CD4-positive, alpha-beta T cell treated with Interleukin-15 for 4 hours (primary cell): ENCODE measurements at places on chromosomes 6 and 20.
A peak's percentile ranks its signal among the peaks of the same experiment; 100 is the strongest.

DNA sequence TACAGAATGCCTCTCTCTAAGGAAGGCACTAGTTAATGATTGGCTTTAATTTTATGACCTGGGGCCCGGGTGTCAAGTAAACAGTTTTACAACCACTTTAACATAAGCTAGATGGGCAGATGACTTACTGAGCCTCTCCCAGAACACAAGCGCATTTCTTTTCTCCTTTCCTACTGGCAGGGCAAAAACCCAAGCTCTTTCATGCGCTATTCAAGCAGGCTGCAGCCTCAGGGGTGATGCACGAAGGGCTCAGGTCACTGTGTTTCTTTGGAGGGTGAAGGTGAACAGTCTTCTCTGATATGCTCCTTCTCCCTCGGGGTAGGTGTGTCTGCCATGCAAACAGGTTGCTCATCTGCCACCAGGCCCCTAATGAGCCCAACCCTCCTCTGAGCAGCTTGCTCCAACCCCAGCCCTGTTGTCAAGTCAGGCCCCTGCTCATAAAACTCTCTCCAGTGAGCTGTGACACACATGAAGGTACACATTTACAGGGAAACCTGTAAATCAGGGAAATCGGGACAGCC is 73.5 kb upstream of the CDH4 start:
- no peak for DNase-seq

- no peak for DNase-seq
These were observed 36.4 kb downstream of the RIPOR3 start for GRCh38 chr20:50654904-50655303.

DNA sequence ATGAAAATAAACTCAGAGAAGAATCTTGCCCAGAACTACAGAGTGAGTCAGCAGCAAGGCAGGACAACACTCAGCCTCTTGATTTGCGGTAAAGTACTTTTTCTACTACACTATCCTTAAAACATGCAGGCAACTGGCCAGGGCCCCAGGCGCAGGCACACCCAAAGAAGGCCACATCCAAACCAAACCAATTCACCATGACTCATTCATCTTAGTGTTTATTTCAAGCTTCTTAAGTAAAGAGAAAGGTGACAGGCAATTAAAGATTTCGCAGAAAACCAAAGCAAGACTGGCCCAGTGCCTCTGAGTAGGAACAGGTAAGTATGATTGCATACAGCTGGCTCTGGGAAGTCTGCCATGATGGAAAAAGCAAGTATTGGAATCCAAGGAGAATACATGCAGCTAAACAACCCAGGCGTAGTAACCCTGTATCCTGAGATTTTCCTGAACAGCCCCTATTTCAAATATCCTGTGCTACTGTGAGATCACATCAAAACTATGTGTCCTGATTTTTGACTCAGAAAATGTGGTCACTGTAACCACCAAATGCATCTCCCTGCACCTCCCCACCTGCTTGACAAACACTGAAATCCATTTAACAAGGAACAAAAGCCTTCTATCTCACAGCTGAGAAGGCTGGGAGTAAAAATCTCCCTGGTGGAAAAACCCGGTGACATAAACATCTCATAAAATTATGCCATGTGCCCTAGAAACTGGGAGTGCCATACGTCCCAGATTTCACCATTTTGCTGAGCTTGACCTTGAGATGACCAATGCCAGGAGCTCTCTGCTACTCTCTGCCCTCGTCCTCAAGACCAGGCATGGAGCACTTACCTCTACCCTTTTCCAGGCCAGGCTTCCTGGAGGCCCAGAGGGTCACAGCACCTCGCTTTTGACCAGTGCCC is 12.4 kb downstream of the WFDC3 start:
- no peak for DNase-seq

GRCh38 chr20:43248341-43248740 is 58.6 kb upstream of the PTPRT start:
- no peak for DNase-seq

GRCh38 chr6:39214846-39215639 is 14.2 kb downstream of the KCNK5 start:
- no peak for DNase-seq

DNA sequence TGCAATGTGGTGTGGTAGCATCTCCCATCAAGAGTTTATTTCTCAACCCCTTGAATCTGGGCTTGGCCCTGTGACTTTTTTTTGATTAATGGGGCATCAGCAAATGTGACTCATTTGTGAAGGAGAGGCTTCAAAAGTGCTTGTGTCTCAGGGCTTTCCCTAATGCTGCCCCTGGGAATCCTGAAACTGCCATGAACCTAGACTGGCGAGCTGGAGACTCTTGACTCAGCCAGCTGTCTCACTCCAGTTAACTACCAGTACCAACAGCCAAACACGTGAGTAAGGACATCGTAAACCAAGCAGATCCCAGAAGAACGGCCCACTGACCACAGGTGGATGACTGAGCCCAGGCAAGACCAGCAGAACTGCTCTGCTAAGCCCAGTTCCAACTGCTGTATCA is 72.8 kb upstream of the ADTRP start:
- no peak for DNase-seq

DNA sequence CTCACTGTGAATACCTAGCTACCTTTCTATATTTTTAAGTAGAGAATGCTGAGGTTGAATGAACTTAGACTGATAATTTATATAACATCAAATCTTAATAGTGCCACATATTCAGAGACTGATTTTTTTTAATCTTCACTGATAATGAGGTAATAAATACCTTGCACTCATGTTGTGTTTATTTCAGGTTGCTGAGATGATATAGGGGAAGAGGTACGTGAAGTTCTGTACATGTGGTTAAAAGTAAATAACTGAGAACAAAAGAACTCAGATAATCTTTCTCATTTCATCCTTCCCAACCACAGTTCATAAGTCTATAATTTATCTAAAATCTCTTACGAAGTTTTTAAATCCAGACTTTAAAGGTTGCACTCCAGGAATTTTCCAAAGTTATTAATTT is 6.4 kb downstream of the NHSL1 start:
- DNase-seq, result no peak

- DNase-seq, result no peak
These were observed 247.2 kb downstream of the LAMA2 start for GRCh38 chr6:129130106-129130505.

DNA sequence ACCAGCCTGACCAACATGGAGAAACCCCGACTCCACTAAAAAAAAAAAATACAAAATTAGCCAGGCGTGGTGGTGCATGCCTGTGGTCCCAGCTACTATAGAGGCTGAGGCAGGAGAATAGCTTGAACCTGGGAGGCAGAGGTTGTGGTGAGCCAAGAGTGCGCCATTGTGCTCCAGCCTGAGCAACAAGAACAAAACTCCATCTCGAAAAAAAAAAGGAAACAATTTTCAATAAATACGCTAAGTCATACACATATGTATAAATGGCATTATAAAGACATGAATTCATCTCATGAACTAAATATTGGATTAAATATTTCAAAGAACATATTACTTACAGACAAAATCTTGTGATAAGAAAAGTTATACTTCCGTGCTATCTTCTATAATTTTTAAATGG is 2.9 kb downstream of the ARHGAP18 start:
- DNase-seq, result no peak

DNA sequence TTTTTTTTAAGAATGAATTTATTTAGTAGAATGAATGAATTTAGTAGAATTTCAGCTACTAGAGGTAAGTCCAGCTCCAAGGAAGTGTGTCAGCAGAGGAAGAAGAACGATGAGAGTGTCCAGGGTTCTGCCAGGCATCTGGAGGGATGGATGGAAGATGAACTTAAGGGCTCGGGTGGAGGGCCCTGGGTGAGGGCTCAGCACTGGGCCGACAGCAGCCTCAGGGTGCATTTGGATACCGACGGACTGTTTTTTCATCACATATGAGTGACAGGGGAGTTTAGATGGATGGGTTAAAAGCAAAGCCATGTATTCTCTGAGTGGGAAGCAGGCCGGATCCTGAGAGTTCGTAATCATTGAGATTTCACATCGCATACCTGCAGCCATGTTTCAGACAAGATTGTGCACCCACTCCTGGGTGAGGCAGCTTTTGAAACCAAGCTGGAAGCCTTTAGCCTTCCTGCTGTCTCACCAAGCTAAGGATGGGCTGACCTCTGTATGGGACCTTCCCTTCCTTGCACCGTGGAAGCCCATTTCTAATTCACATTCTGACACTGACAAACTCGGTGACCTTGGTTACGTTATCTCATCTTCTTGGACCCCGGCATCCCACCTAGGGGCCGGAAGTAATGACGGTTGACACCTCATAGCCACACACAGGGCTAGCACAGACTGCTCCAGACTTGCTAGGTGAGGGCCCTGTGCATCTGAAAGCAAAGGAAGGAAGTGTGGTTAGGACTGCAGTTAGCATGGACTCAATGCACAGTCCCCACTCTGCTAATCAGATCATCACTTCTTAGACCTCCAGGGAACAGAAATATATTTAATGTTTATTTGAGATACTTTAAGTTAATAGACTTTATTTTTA is 228.5 kb downstream of the SLC24A3 start:
- DNase-seq, result no peak

GRCh38 chr6:36110863-36111262 is 19.4 kb upstream of the MAPK13 start:
- DNase-seq, result no peak

DNA sequence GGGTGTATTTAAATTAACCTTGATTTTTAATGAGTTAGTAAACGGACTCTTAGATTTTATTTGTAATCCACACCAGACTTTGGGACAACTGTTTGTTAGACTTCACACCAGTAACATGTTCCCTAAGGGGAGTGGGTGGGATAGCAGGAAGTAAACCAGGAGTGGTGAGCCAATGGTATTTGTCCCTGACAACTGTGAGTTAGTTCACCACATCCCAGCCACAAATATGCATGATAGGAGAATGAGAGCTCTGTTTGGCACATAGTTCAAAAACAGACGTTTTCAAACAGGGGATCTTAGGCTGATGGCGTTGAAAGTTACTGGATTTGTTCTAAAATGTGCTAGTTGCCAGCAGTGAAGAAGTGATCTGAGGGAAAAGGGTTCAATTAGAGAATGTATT is 18.7 kb upstream of the COL10A1 start:
- no peak for DNase-seq

- no peak for DNase-seq
These were observed at the start of gene PPP1R3G for GRCh38 chr6:5084781-5085647. Gene PPP1R3G, plus strand, starts transcription at chr6:5085341. Its CDS starts 145 bp downstream, at chr6:5085486.

GRCh38 chr20:46013829-46014516 is 5.3 kb downstream of the MMP9 start:
- DNase-seq, result peak; percentile 61

- no peak for DNase-seq
These were observed 121.9 kb downstream of the INSM1 start for GRCh38 chr20:20489648-20490341.

DNA sequence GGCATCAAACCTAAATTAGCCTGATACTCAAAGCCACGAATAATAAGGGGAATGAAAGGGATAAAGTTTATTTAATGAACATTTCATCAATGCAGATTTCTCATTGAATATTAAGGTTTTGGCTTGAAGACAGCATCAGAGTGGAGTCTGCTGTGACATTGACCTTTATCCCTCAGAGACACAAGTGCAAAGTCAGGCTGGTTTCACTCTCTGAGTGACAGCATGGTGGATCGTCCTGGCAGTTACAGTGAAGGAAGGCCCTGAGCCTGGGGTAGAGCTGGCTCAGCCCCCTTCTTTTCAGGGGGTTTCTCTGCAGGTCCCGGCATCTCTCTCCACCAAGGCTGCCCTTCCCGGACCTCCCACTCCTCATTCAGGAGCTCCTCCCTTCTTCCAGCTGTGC is 503.1 kb downstream of the PREX1 start:
- DNase-seq, result no peak

DNA sequence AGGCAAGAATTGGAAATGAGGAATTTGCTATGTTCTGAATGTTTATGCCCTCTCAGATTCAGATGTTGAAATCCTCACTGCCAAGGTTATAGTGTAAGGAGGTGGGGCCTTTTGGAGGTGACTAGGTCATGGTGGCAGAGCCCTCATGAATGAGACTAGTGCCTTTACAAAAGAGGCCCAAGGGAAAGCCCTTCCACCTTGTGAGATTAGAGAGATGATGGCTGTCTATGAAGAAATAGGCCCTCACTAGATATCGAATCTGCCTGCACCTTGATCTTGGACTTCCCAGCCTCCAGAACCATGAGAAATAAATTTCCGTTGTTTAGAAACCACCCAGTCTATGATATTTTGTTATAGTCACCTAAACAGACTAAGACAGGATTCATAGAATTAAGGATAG is 10.4 kb downstream of the ASIP start:
- DNase-seq, result no peak

- no peak for DNase-seq
These were observed 50.1 kb downstream of the PHF3 start for GRCh38 chr6:63685446-63686379.

GRCh38 chr6:53165293-53165692 is 16.7 kb upstream of the GCM1 start:
- no peak for DNase-seq

- no peak for DNase-seq
These were observed 218.9 kb upstream of the PRDM1 start for GRCh38 chr6:105867277-105867676.

- no peak for DNase-seq
These were observed 213.9 kb downstream of the TTLL2 start for GRCh38 chr6:167538746-167539145.

- no peak for DNase-seq
These were observed 106.3 kb downstream of the CENPW start for GRCh38 chr6:126446248-126446647.

DNA sequence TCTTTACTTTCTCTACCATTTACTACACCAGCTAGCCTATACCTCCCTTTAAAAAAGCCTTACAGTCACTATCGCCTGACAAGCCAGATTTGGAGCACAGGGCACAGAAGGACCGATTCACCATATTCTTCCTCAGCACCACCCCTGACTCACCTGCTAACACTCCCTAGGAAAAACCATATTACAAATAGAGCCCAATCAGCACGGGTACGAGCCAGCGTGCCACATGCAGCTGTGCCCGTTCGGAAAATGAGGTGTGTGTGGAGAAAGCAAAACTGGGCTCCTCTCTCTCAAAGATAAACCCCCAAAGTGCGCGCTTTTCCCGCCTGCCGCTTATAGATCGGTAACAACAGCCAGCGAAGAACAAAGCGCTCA is 1.2 kb downstream of the SYNCRIP start:
- DNase-seq, result peak; percentile 4

DNA sequence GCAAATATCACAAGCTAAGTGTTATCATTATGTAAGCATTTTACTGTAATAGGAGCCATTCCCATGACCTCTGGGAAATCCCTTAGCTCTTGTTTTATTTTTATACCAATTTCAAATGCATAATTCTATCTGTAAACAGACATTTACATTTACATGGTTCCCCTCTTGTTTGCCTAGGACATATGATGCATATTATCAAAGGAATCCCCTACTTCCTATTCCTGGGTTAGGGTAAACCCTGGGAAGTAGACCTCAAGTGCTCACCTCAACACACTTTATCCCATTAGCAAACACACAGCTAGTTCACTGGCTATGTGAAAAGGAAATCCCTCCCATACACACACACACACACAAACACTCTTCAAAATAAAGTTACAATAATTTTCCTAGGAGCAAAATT is 27.1 kb downstream of the PDE10A start:
- DNase-seq, result no peak

- no peak for DNase-seq
These were observed 218.3 kb downstream of the PREX1 start for GRCh38 chr20:48609491-48609978.
